ENCODE measurements at places on chromosomes 11 and 22.
A peak's percentile ranks its signal among the peaks of the same experiment; 100 is the strongest.

- peak; percentile 14 for DNase-seq
These were observed 340.4 kb upstream of the NCAM1 start for GRCh38 chr11:112620621-112621394.

DNA sequence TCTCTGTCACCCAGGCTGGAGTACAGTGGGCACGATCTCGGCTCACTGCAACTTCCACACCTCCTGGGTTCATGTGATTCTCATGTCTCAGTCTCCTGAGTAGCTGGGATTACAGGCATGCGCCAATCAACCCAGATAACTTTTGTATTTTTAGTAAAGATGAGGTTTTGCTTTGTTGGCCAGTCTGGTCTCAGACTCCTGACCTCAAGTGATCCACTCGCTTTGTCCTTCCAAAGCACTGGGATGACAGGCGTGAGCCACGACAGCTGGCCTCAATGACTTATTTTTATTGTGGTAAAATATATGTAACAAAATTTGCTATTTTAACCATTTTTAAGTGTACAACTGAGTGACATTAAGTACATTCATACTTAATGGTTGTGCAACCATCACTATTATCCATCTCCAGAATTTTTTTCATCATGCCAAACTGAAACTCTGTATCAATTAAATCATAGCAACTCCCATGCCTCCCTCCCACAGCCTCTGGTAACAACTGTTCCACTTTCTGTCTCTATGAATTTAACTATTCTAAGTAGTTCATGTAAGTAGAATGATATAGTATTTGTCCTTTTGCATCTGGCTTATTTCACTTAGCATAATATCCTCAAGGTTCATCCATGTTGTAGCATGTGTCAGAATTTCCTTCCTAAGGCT is 50.7 kb upstream of the CWF19L2 start:
- DNase-seq = peak; percentile 11

GRCh38 chr11:574632-575312 is 1.5 kb upstream of the PHRF1 start:
- DNase-seq = peak; percentile 7

- peak; percentile 90 for DNase-seq
These were observed 34.8 kb downstream of the EFCAB6 start for GRCh38 chr22:43777286-43777685.

GRCh38 chr11:101583251-101584128 is at the start of gene TRPC6:
TRPC6 (minus strand) TSS chr11:101584007; CDS start chr11:101583503, 504 bp downstream.
- no peak for DNase-seq

DNA sequence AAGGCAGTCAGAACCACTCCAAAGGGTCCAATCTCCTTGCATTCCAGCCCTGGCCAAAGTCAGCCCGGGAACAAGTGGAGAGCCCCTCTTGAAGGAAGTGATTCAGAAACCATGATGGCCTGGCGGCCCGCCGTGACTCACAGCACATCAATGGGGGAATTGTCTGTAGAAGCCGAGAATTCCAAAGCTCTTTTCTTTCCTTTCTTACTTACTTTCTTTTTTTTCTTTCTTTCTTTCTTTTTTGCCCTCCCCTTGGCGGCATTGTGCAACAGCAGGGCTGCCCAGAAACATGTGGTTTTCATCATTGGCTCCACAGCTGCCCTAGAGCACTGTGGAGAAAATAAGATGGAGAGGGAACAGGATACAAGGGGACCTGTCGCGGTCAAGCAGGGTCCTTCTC is 140.2 kb upstream of the TIMP3 start:
- DNase-seq = peak; percentile 78

GRCh38 chr11:15216678-15217077 is 102.0 kb downstream of the INSC start:
- DNase-seq = no peak

- DNase-seq = no peak
These were observed 57.6 kb upstream of the FTH1 start for GRCh38 chr11:62024936-62025486.

DNA sequence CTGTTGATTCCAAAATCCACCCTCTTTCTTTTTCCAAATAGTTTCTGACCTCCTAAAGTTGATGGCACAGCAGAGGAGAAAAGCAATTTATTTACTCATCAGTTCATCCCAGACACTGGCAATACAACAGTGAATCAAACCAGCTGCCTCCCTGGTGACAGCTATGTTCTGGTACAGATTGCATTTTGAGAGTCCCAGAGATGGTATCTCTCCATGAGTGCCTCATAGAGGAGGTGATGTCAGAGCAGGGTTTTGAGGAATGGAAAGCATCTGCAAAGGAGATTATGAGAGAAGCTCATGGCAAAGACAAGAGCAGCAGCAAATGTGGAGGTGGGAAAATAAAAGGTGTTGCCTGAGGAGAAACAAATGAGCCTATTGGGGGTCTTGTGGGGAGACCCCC is 377.2 kb downstream of the MN1 start:
- peak; percentile 55 for DNase-seq

GRCh38 chr11:94129512-94130297 is 1.1 kb downstream of the PANX1 start:
- DNase-seq = no peak

- no peak for DNase-seq
These were observed 8.6 kb downstream of the EXPH5 start for GRCh38 chr11:108584973-108585372.

DNA sequence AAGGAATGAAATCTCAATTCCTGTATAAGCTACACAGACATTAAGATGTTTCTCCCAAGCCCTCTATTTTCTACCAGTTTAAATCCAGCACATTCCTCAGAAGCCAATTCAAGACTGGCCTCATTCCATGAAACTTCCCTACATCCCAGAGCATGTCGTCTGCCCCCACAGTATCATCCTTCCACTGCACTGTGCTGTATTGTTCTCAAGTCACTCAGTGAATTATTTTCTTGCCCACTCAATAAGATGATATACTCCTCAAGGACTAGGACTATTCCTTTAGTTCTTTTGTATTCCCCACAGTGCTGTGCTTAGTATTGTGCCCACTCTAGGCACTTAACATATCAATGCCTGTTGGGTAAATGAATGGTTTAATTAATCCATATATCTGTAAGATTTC is 203.1 kb upstream of the BLID start:
- DNase-seq = no peak

DNA sequence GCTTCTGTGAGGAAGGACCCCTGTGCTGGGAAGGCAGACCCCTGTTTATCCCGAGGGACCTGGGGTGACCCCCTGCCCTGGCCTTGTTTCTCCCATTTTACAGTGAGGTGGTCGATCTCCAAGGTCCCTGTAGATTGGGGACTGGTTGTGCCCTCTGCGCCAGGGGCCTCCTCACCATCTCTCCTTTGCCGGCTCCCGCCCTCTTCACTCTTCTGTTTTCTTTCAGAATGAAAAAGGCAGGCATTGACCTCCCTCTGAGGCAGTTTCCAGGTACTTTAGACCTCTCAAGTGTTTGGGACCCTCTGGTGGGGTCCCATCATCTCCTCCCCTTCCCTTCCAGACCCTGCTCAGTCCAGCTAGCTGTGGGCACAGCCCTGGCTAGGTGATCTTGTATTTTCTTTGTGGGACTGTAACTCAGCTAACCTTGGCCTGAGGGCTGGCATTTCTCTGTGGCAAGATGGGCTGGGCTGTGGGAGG is 1.5 kb downstream of the SERPINH1 start:
- DNase-seq = no peak

GRCh38 chr11:20327377-20327935 is 36.1 kb upstream of the HTATIP2 start:
- no peak for DNase-seq

DNA sequence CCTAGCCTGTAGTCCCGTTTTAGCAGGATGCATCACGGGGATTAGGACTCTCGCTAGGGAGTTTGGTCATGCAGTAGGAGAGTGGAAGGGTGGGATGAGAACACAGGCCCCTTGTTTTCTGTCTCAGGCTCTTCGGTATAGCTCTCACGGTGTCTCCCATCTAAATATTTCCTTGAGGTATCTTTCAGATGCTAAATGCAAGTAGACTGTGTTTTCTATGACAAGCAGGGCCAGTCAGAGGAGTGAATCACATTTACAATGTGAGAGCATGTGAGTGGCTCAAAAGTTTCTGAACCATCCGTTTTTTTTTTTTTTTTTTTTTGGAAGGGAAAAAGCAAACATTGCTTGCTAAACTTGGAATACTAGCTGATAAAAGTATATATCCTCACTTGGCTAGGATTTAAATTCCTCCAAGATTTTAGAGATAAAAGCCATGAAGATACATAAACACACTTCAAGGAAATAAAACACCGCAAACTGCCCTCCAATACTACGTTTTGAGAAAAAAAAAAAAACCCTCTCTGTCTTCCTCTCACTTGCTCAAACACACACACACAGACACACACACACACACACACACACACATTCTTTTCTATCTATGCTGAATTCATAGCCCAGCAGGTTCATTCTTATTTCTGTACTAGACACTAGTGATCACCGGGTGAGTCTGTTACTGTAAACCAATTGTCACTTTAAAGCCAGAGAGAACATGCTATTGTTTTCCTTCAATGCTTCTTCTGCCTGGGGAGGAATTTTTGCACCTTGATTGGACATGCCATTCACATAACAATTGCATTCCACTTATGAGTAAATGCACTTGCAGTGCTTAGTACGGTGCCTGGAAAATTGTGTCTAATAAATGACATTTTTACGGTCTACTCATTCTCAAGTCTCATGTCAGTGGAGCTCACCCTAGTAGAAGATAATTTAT is 224.6 kb upstream of the CCDC90B start:
- no peak for DNase-seq

DNA sequence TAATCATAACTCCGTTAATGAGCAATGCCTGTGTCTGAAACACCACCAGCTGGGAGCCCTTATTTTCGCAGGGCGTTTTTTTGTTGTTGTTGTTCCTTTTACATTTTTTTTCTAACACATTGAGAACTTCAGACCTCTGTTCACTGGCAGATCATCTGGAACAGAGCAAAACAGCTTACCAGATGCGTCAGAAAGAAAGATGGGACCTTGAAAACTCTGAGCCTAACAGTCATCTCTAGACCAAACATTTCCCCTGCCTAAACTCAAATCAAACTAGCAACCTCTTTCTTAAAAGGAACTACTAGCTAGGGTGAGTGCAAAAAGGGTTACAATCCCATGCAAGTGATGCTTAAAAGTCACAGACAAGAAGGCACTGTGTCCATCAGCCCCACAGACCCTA is 93.2 kb downstream of the PLEKHA7 start:
- no peak for DNase-seq

DNA sequence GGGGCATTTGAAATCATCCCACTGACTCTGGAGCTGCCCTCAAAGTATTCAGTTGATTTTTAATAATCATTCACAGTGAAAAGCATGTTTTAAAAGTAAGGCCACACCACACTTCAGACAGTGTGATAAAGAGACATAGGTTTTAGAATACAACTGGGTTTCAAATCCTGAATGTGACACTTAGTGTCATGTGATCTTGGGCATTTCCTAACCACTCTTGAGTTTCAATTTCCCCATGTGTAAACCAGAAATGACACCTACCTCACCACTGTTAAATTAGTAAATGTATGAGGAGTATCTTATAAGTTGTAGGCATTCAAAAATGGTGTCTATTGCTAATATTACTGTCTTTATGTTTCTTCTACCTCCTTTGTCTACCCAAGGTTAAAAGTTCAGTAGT is 5.4 kb downstream of the TMEM123 start:
- no peak for DNase-seq

- peak; percentile 78 for DNase-seq
These were observed 427.9 kb upstream of the CCDC179 start for GRCh38 chr11:23288003-23288783.

DNA sequence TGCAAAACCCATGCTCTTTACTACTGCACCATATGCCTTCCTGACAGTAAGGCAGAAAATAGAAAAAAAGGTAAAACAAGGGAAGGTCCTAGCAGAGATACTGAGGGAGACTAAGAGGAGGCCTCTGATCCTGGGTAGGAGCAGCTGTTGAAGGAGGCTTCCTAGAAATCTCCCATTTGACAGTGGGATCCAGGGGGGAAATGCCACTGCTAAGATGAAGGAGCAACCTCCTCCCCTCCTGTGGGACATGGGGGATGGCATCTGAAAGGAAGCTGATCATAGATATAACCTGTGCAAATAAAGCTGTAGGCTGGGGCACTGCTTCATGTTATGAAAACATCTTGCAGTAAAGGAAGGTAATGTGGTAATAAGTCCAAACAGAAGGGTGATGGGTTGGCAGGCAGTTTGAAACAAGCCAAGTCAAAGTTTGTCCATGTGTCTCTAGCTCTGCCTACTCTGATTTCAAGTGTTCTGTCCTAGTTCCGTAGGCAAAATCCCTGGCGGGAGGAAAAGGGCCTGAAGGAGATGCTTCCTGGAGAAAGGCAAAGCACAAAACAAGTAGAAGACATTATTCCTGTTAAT is 86.7 kb upstream of the EED start:
- no peak for DNase-seq

Measured in LHCN-M2 (cell line).